ENCODE measurements at places on chromosomes 7 and 10. TPM values are rescaled to one million over a fixed set of nuclear protein-coding genes. Genes with fewer than 3 reads are reported as not detected.
A peak's percentile ranks its signal among the peaks of the same experiment; 100 is the strongest.

DNA sequence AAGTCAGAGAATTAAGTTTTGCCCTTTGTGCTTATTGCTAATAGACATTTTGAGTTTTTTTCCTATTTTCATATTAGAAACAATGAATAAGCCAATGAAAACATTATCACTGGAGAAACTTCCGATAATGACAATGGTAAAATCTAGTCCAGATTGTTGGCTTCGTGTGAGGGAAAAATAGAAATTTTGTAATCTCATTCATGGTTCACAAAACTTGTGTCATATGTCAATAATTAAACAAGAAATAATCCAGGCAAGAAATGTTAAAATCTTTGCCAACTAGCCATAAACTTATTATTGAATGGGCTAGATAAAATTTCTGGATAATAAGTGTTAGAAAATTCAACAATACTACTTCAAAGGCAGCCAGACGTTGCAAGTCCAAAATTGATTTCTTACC is 36.6 kb downstream of the RNLS start:
- H3K27me3 ChIP-seq: no peaks in the 10 kb centered on the region
- DNase-seq: no peak
- no peak overlapping the region for H3K27ac ChIP-seq
- H3K4me3 ChIP-seq: no peak overlapping the region
- H3K4me1 ChIP-seq: no peaks in the 10 kb centered on the region
- H3K36me3 ChIP-seq: no peaks in the 10 kb centered on the region

DNA sequence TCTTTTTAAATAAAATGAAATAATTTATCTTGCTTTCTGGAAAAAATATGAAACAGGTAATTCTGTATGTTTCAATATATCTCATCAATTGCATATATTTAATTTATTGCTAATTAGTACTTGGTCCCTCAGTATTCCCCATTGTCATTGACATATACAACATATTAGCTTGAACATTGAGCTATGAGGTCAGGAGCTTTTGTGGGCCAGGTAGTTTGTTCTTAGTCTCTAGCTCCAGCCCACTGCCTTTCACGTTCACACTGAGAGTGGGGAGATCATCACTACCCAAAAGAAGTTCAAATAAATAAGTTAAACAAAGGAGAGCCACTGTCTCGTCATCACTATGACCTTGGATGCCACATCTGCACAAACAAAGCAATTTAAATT is 54.7 kb upstream of the DKK1 start:
- H3K36me3 ChIP-seq: no peaks in the 10 kb centered on the region
- DNase-seq: no peak
- no peak overlapping the region for H3K4me3 ChIP-seq
- no peaks in the 10 kb centered on the region for H3K27me3 ChIP-seq
- no peaks in the 10 kb centered on the region for H3K4me1 ChIP-seq
- no peak overlapping the region for H3K27ac ChIP-seq

DNA sequence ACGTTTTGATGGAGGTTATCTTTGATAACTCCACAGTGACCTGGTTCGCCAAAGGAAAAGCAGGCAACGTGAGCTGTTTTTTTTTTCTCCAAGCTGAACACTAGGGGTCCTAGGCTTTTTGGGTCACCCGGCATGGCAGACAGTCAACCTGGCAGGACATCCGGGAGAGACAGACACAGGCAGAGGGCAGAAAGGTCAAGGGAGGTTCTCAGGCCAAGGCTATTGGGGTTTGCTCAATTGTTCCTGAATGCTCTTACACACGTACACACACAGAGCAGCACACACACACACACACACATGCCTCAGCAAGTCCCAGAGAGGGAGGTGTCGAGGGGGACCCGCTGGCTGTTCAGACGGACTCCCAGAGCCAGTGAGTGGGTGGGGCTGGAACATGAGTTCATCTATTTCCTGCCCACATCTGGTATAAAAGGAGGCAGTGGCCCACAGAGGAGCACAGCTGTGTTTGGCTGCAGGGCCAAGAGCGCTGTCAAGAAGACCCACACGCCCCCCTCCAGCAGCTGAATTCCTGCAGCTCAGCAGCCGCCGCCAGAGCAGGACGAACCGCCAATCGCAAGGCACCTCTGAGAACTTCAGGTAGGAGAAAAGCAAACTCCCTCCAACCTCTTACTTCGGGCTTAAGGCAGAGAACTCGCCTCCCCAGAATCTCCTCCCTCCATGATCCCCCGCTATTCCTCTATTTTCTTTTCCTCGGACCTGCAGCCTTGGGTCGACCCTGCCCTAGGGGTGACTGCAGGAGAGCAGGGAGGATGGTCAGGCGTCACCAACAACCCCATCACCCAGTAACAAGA is at the start of gene SERPINE1:
Gene SERPINE1 (plus strand): TSS at position 454 of the 809 bp plus-strand sequence. CDS start 1,290 bp downstream, outside the sequence.
- peak within 1 kb of the TSS; percentile 96 for H3K27ac ChIP-seq
- H3K27me3 ChIP-seq: no peaks in the 10 kb centered on the region
- peak within 1 kb of the TSS; percentile 50 for H3K4me3 ChIP-seq
- H3K4me1 ChIP-seq: peaks cover 20% of the 10 kb centered on the region
- no peaks in the 10 kb centered on the region for H3K36me3 ChIP-seq

DNA sequence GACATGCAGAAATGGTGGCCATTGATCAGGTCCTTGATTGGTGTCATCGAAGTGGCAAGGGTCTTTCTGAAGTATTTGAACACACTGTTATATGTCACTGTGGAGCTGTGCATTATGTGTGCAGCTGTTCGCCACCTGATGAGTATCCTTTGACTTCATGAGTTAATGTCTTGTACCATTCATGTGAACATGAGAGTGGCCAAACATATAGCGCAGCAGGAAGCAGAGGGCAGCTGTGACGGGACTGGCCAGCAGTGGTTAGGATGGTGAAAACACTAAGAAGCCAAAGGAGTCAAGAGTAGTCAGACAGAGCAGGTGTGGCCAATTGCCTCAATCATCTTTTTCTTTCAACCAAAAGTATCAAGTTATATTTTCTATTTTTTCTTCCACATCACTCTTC is 167.4 kb downstream of the IMMP2L start:
- no peaks in the 10 kb centered on the region for H3K4me1 ChIP-seq
- H3K27me3 ChIP-seq: no peaks in the 10 kb centered on the region
- H3K36me3 ChIP-seq: peaks cover 1% of the 10 kb centered on the region
- no peak overlapping the region for H3K27ac ChIP-seq
- H3K4me3 ChIP-seq: no peak overlapping the region
- DNase-seq: no peak

GRCh38 chr10:71243756-71244395 is 31.5 kb downstream of the UNC5B start:
- no peak overlapping the region for H3K4me3 ChIP-seq
- H3K36me3 ChIP-seq: no peaks in the 10 kb centered on the region
- no peak for DNase-seq
- H3K27ac ChIP-seq: no peak overlapping the region

DNA sequence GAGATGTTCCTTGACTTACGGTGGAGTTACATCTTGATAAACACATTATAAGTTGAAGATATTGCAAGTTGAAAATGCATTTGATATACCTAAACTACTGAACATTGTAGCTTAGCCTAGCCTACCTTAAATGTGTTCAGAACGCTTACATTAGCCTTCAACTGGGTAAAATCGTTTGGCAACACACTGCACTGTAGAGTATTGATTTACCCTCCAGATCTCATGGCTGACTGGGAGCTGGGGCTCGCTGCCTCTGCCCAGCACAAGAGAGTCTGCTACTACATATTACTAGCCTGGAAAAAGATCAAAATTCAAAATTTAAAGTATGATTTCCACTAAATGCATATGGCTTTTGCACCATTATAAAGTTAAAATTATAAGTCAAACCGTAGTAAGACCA is 7.5 kb upstream of the AGR3 start:
- peaks cover 6% of the 10 kb centered on the region for H3K4me1 ChIP-seq
- no peak for DNase-seq
- no peaks in the 10 kb centered on the region for H3K36me3 ChIP-seq
- H3K27ac ChIP-seq: no peak overlapping the region
- no peak overlapping the region for H3K4me3 ChIP-seq

DNA sequence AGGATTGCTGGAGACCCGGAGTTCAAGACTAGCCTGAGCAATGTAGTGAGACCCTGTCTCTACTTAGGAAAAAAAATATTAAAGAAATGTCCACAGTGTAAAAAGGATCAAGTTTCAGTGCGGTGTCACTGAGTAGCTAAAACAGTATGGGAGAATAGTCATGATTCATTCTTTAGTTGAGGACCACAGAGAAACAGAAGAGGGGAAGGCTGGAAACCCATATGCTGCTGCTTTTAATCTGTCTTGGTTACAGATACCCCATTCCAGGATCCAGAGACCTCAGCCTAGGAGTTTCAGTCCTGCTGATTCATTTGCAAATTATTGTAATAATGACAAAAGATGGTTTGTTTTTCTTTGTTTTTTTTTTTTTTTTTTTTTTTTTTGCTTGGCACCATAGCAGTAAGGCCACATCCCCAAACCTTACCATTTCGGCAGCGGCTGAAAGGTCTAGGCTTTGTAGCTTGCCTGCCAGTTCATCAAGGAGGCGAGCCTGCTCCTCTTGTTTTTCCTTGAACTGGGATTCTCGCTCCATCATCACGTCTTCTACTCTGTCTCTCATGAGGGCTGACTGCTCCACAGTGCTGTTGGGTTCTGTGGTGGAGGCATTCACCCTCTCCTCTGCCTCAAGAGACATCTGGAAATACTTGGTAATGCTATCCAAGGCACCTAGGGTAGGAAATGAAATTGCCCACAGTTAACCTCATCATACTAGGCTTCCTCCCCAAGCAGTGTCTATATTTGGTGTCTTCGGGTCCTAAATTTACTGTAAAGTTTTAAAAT is 44.2 kb downstream of the DLD start:
- no peaks in the 10 kb centered on the region for H3K27me3 ChIP-seq
- H3K36me3 ChIP-seq: no peaks in the 10 kb centered on the region
- no peak overlapping the region for H3K4me3 ChIP-seq
- DNase-seq: no peak
- H3K27ac ChIP-seq: no peak overlapping the region
- H3K4me1 ChIP-seq: no peaks in the 10 kb centered on the region

DNA sequence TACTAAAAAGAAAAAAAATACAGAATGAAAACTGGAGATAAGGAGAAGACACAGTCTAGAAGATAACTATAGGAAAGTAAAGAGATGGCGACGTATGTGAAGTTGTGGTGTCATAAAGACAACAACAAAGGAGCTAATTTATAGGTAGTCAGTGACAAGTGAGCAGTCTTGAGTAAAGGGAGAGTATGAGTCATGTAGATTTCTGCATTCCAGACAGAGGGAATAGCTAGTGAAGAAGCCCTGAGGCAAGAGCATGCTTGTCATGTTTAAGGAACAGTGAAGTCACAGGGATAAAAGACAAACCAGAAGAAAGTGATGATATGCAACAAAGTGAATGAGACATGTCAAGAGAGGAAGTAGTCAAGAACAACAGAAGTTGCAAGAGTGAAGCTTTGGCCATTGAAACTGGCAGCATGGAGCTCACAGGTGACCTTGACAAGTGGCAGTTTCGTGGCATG is 2.3 kb upstream of the MIOS start:
- no peak overlapping the region for H3K4me3 ChIP-seq
- H3K36me3 ChIP-seq: no peaks in the 10 kb centered on the region
- no peaks in the 10 kb centered on the region for H3K27me3 ChIP-seq
- no peak overlapping the region for H3K27ac ChIP-seq

DNA sequence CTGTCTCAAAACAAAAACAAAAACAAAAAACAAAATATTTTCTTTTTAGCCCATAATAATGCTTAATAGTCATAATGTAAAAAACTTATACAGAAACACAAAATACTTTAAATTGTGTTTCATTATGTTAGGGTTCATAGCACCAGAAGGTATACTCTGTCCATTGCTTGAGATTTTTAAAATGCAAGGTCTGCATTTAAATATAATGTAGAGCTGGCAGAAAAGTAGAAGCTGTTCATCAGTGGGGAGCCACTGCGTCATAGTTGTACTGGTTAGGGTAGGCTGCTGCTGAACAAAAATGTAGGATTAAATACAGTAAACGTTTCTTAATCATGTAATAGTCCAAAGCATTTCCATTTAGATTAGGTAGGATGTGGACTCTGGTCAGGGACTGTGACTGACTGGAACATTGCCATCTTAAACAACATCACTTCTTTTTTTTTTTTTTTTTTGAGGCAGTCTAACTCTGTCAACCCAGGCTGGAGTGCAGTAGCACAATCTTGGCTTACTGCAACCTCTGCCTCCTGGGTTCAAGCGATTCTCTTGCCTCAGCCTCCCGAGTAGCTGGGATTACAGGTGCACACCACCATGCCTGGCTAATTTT is 85.2 kb downstream of the ANKIB1 start:
- DNase-seq: no peak
- H3K36me3 ChIP-seq: no peaks in the 10 kb centered on the region
- no peaks in the 10 kb centered on the region for H3K27me3 ChIP-seq
- H3K27ac ChIP-seq: no peak overlapping the region

Gene CRPPA
- total RNA-seq: 3.7 TPM

Gene TEX36
- total RNA-seq: not detected

Gene NXPH1
- total RNA-seq: not detected

Gene NME8
- total RNA-seq: 0.09 TPM

Gene BCL7B
- 13.2 TPM for total RNA-seq

Gene H2BK1
- not detected for total RNA-seq

Gene ACSM6
- total RNA-seq: not detected

Gene GNGT1
- total RNA-seq: not detected

Gene NPSR1
- total RNA-seq: not detected

Data from liver (tissue), 10 donors.